ENCODE measurements at places on chromosomes 13 and 19.

- no peak for DNase-seq
Measured at GRCh38 chr19:57248646-57249045, 8.2 kb downstream of the ZNF805 start.

DNA sequence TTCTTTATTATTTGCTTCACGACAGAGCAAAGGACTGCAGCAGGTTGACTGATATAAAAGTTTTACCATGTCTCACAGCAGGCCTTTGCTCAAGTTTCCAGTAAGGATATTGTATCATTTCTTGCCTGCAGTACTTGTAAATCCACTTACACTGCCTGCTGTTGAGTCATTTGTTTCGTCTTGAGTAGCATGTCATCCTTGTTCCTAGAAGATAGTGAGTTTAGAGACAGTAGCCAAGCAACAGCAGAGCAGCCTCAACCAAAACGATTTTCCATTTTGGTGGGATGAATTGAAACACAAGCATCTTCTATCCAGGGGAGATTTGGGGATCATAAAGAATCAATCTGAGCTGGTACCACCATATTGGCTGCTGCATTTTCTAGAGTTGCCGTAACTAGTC lies 24.0 kb upstream of the ALOX5AP start:
- DNase-seq = no peak

DNA sequence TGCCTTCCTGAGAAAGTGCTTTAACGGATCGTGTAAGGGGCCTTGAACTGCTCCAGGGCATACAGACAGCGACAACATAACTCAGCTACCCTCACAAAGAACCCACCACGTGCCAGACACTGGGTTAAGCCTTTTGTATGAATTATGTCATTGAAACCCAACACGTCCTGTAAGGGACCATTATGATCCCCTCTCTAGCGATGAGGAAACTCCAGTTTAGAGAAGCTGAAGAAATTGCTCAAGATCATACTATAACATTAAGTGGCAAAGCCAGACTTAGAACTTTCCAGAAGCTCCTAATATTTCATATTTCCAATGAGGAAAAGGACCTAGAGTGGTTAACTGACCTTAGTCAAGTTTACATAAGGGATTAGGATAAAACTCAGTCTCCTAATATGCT lies 57.0 kb upstream of the RAP2A start:
- DNase-seq = no peak

DNA sequence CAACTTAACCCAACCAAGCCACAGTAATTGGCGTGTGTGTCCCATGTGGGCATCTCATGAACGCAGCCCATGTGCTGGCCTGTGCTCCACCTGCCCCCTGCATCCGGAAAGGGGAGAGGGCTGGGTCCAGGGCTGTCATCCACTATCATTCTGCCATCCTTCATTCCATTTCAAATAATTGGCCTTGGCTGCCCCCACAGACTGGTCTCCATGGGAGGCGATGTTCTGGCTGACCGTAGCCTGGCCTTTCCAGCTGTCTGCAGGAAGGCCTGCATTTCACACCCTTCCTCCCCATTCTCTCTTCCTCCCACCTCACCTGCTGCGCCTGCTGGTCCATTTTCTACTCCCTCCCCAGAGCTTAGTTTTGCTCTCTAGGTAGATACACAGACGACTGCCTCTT lies 442.8 kb downstream of the COG6 start:
- DNase-seq = no peak

DNA sequence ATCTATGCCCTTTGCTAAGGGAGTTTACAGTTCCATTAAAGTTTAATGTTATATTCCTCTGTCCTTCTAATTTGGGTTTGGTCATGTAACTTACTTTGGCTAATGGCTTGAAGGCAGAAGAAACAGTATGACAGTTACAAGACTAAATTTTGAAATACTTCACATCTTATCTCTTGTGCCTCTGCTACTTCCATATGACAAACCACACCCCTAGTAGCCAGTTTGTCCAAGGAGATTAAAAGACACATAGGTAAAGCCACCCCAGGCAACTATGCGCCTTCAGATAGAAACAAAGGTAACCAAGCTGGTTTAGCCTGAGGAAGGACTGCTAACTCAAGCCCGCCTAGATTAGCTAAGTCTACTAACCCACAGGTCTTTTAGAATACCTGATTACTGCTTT lies 273.4 kb upstream of the MIR17HG start:
- no peak for DNase-seq

- DNase-seq = no peak
Measured at GRCh38 chr13:30720172-30720869, 15.0 kb upstream of the ALOX5AP start.

GRCh38 chr13:45055198-45055901 lies 65.0 kb upstream of the GTF2F2 start:
- no peak for DNase-seq

DNA sequence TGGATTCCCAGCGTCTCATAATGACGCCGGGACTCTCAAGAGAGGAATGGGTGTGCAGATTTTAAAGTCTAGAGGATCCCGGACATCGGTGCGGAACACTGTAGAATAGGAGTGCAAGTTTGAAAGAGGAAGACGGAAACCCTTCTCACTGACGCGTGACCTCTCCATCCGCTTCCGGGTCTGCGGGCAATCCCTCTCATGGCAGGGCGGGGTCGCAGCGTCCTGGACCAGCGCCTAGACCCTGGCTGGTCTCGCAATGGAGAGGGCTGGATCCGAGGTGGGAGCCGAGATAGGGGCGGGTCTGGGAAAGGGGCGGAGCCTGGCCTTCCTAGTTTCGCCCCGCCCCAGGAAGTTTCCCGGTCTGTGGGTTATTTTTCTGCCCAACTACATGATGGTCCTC lies 4.6 kb upstream of the ZNF845 start:
- DNase-seq = no peak

DNA sequence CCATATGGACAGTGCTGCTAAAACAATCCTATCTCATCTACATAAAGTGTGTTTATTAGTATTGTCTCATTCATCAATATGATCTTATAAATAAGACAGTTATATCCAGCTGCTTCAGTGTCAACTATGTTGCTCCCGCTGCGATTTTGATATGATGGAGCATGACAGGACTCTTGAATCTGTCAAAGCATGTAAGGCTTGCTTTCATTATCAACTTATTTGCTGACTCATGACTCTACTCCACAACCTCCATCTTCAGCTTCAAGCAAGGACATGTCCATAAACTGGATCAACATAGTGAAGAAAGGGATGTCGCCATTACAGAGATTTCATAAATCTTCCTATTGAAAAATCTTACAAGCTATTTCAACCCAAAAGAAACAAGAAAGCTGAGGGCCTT lies 2812.6 kb downstream of the PCDH9 start:
- no peak for DNase-seq

DNA sequence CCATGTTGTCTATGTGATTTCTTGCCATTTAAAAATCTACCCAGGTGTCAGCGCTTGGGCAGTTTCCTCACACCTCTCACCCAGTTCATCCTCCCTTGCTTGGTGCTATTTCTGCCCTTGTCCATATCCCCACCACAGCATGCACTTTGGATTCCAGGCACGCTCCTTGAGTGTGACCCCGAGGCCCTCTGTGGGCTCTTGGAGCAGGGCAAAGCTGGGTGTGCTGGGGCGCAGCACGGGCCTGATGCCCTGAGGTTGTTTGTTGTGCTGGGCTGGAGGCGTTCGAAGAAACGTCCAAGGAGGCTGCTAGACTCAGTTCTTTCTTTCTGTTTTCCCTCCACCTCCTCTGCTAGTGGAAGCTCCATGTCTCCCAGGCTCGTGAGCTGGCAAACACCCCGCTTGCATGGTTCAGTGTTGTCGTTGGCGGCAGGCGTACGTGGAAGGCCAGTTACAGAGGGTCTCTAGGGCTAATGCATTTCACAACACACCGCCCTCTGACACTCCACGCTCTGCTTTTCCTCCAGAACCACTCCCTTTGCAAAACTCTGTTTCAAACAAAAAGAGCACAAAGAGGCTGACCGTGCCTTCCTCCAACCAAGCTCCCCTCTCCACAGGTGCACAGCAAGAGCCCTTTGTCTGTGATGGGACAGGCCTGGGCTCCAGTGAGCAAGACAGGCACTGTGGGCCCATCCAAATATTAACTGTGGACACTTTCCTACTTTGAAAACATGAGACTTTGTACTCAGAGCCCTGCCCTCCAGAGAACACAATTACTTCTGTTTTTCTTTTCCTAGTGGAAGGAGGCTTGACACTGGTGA lies 117.7 kb upstream of the GJB6 start:
- no peak for DNase-seq

- no peak for DNase-seq
Measured at GRCh38 chr13:34162544-34162933, 344.6 kb downstream of the RFC3 start.

GRCh38 chr13:27007166-27007565 lies 164.4 kb downstream of the USP12 start:
- no peak for DNase-seq

GRCh38 chr13:95060014-95060519 lies 241.2 kb downstream of the ABCC4 start:
- no peak for DNase-seq

DNA sequence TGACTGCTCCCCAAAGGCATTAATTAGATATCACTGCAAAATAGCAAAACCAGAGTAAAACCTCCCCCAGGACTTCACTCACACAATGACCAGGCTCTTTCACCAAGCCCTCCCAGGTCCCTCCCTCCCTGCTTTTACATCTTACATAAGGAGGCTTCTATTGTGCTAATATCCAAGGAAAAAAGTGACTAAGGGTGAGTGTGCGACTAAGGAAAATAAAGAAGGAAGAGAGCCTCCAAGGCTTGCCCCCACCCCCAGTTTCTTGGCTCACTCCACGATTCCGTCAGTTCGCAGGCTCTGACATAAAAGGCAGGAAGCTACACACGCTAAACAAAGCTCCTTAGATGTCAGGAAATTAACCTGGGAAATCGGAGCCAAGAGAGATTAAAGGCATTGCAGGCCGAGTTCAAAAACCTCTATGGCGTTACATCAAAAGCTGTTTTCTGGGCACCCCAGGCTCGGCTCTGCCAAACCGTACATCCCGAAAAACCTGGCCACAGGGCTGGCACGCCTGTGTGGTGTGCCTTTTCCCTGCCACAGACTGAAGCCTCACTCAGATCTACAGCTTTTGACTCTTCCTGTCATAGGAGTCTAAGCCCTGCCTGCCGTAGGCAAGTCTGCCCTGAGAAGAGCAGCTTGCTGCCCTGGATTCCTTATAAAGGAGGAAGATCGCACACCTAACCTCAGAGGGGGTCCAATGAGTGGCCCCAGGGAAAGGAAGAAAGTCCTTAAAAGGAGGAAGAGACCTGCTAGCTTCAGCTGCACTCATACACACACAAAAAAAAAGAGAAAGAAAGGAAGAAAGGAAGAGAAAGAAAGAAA lies 67.0 kb upstream of the SERP2 start:
- DNase-seq = no peak

DNA sequence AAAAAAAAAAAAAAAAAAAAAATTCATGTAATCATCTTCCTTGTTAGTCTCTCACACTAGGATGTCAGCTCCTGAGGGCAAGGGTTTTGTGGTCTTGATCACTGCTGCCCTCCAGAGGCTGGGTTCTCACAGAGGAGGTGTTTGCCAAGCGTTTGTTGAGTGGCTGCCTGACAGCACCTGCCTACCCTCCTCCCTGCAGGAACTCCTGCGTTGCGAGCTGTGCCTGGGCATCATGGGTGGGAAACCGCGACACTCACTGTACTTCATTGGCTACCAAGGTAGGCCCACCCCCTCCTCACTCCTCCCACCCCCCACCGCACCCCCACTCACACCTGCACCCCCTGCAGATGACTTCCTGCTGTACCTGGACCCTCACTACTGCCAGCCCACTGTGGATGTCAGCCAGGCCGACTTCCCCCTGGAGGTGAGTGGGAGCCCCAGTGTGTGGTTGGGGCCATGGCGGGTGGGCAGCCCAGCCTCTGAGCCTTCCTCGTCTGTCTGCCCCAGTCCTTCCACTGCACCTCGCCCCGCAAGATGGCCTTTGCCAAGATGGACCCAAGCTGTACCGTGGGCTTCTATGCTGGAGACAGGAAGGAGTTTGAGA lies 8.1 kb downstream of the ATG4D start:
- DNase-seq = peak; percentile 56

DNA sequence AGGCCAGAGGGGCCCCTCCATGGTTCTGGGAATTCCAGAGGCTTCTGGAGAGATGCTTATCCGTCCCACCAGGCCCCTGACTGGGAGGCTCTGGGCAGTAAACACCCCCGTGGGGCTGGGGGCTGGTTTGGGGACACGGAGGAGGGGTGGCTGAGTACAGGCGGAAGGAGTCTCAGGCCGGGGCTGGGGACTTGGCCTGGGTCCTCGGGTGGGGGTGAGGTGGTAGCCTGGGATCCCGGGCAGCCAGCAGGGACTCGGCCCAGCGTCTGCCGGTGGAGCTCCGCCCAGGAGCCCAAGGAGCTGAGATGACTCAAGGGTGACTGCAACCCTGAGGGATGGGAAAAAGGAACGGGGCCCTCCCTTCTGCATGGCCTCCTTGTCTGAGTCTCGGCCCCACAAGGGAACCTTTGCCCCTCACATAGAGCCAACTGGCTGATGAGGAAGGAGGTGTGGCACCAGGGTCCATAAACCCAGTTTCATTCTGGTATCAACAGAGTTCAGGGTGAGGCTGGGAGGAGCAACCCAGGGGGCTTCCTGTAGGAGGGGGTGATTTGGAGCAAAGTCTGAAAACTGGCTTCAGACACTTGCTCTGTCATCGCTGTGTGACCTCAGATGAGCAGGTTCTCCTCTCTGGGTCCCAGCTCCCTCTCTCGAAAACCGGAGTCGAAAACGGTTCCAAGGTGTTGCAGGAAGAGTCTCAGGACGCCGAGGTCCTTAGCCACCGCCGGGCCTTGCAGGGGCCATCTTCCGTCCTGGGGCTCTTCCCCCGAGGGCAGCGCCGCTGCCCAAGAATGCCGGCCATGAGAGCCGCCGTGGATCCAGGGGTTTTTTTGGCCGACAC lies 809 bp downstream of the MISP start:
- no peak for DNase-seq

- DNase-seq = no peak
Measured at GRCh38 chr13:19153782-19154450, 27.7 kb downstream of the TUBA3C start.

GRCh38 chr13:30339738-30340330 lies 32.5 kb upstream of the KATNAL1 start:
- DNase-seq = no peak

GRCh38 chr19:12872941-12873890 lies 8.0 kb downstream of the DNASE2 start:
- DNase-seq = peak; percentile 57

GRCh38 chr19:28297586-28298157 lies 915.3 kb downstream of the UQCRFS1 start:
- no peak for DNase-seq

- DNase-seq = peak; percentile 19
Measured at GRCh38 chr13:80873589-80873988, 532.7 kb upstream of the SPRY2 start.
